ENCODE measurements at places on chromosomes 3 and 15. TPM values are rescaled to one million over a fixed set of nuclear protein-coding genes. Genes with fewer than 3 reads are reported as not detected.

- H3K36me3 ChIP-seq = no peaks in the 10 kb centered on the region
- no peaks in the 10 kb centered on the region for H3K27me3 ChIP-seq
- peak; percentile 1 for DNase-seq
- H3K4me3 ChIP-seq = no peak overlapping the region
- H3K4me1 ChIP-seq = no peaks in the 10 kb centered on the region
Observed at GRCh38 chr3:70550723-70551319, 238.4 kb upstream of the MDFIC2 start.

- no peak for DNase-seq
- H3K36me3 ChIP-seq = peaks cover 3% of the 10 kb centered on the region
- H3K27ac ChIP-seq = no peak overlapping the region
- peaks cover 25% of the 10 kb centered on the region for H3K4me1 ChIP-seq
Observed at GRCh38 chr15:85580879-85581278, 200.5 kb downstream of the AKAP13 start.

GRCh38 chr3:68817243-68817642, 115.1 kb downstream of the TAFA4 start:
- H3K27me3 ChIP-seq = no peaks in the 10 kb centered on the region
- H3K4me1 ChIP-seq = no peaks in the 10 kb centered on the region
- H3K27ac ChIP-seq = no peak overlapping the region
- no peaks in the 10 kb centered on the region for H3K36me3 ChIP-seq

DNA sequence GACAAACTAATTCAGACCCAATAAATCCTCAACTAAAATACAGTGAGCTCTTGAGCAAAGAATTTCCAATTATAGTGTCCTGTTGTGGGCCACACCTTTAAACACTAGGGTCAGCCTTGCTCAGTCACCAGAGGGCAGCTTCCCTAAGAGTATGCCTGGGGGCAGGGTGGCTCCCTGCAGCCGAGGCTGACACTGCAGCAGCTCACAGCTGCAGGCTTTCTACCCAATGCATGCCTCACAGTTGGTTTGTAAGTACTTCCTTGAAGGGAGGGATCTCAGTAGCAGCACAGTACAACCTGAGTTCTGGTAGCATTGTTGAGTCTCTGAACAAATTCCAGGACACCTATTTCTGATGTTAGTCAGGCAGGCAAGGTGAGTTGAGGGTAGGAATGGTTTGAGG, 335.6 kb downstream of the TUSC7 start:
- no peak for DNase-seq
- no peak overlapping the region for H3K27ac ChIP-seq
- no peaks in the 10 kb centered on the region for H3K36me3 ChIP-seq
- H3K27me3 ChIP-seq = no peaks in the 10 kb centered on the region

DNA sequence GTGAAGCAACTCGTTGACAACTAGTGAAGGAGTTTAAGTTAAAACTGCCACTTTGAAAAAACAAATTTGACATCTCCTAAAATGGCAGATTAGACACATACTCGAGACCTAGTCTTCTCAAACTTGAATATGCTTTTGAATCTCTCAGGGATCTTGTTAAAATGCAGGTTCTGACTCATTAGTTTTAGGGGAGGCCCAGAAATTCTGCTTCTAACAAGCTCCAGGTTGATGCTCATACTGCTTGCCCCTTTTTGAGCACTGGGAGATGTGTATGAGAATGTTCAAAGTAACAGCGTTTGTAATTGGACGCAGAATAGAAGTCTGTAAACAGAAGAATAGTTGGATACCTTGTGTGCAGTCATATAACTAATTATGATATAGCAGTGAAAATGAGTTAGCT, 1.6 kb downstream of the C3orf38 start:
- peaks cover 4% of the 10 kb centered on the region for H3K4me1 ChIP-seq
- peaks cover 27% of the 10 kb centered on the region for H3K36me3 ChIP-seq
- DNase-seq = no peak
- H3K27ac ChIP-seq = no peak overlapping the region

GRCh38 chr3:190197346-190197763, 76.7 kb upstream of the P3H2 start:
- H3K27me3 ChIP-seq = peaks cover 5% of the 10 kb centered on the region
- no peaks in the 10 kb centered on the region for H3K4me1 ChIP-seq
- H3K27ac ChIP-seq = no peak overlapping the region

The C3orf85 gene
- not detected for polyA plus RNA-seq

The ALDH1A3 gene
- polyA plus RNA-seq = 3.1 TPM

The CCR3 gene
- polyA plus RNA-seq = not detected

The LRRC3B gene
- not detected for polyA plus RNA-seq

The SLC7A14 gene
- 2.7 TPM for polyA plus RNA-seq

Data from SK-N-SH (cell line).